Cardiac septum (tissue), 1 donor: ENCODE measurements at places on chromosomes 1 and 21. TPM values are rescaled to one million over a fixed set of nuclear protein-coding genes. Genes with fewer than 3 reads are reported as not detected.

DLGAP3 gene
- 0.11 TPM for total RNA-seq

- DNase-seq, result no peak
These were observed 39.0 kb upstream of the DPT start for GRCh38 chr1:168767894-168768584.

SUMO3 gene
- 66.0 TPM for total RNA-seq

DNA sequence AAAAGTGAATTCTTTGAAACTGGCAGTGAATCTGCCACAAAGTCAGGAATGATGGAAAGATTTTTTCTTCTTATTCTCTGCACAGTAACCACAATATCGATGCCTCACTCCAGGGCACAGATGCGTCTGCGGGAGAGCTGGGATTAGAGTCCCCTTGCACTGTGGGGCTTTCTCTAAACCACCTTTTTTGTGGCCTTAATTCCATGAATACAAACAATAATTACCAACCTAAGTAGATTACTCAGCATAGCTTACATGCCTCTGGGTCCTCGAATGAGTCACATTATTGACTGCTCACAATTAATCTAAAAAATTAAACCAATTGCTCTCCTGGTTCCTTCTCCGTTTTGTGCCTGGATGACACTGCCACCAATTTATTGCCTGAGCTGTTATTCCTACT lies 125.8 kb downstream of the KAZN start:
- DNase-seq, result no peak

GRCh38 chr1:235124111-235124510 lies 4.5 kb downstream of the TOMM20 start:
- no peak for DNase-seq

DNA sequence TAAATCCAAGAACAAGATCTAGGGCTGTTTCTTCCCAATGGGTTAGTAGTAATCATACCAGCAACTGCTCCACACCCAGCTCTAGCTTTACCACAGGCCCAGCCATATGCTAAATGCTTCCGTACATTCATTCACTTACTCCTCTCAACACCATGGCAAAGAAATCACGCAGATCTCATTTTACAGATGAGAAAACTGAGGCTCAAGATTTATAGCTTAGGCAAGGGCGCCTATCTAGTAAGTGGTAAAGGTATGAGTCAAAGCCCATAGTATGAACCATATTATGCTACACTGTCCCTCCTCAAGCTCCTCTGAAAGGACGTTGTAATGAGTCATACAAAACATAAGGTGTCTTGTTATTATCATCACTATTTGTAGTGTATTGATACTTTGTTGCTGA lies 82.2 kb downstream of the NIBAN1 start:
- DNase-seq, result no peak

- no peak for DNase-seq
These were observed 1.3 kb downstream of the UBL4B start for GRCh38 chr1:110113551-110113950.

DNA sequence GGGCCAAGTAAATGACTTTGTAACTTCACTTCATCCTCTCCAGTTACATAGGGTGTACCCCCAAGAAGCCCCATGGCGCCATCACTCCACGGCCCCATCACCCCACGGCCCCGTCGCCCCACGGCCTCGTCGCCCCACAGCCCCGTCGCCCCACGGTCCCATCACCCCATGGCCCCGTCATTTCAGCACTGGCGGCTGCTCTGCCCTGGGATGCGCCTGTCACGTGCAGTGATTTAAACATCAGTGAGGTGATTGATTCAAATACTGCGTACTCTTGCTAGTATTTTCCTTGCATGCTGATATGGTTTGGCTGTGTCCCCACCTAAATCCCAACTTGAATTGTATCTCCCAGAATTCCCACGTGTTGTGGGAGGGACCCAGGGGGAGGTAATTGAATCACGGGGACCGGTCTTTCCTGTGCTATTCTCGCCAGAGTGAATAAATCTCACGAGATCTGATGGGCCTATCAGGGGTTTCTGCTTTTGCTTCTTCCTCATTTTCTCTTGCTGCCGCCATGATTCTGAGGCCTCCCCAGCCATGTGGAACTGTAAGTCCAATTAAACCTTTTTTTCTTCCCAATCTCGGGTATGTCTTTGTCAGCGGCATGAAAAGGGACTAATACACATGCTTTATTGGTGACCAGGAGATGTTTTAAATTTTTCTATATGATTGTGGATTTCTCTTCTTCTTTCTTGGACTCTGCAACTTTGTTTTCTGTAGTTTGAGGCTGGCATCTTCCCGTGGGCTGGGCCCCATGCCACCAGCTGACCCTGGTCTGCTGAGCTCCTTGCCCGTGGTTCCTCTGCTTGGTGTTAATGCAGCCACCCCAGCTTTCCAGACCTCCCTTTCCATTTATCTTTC lies 50.1 kb upstream of the PCBP3 start:
- no peak for DNase-seq

TTC39A gene
- total RNA-seq, result 20.3 TPM

DNA sequence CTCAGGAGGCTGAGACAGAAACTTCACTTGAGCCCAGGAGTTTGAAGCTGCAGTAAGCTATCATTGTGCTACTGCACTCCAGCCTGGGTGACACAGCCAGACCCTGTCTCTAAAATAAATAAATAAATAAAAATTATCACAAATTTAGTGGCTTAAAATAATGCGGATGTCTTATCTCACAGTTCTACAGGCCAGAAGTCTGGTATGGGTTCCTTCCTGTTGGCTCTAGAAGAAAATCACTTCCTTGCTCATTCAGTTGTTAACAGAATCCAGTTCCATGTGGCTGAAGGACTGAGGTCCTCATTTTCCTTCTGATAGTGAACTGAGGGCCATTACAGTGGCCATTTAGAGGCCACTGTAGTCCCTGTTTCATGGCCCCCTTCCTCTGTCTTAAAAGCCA lies 94.6 kb upstream of the S1PR1 start:
- DNase-seq, result no peak

GRCh38 chr1:157004806-157005205 lies 40.7 kb downstream of the ARHGEF11 start:
- no peak for DNase-seq

SPRR1A gene
- not detected for total RNA-seq

GRCh38 chr1:10865518-10866320 lies 69.3 kb upstream of the CASZ1 start:
- no peak for DNase-seq

BRDT gene
- not detected for total RNA-seq

DNA sequence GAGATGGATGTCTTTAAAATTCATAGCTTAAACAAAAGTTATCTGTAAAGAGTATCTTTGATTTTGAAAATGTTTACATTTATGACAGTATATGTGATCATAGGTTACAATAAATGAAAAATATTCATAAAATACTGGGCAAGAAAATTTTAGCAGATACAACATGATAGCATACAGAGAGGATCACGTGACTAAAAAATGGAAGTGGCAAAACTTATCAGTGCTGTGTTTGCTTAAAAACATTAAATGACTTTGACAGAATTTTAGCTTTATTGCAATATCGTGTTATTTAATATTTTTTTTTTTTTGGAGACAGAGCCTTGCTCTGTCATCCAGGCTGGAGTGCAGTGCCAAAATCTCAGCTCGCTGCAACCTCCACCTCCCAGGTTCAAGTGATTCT lies 2294.1 kb downstream of the NCAM2 start:
- no peak for DNase-seq
